Stimulated activated CD4-positive, alpha-beta T cell treated with anti-CD3 and anti-CD28 coated beads, Interleukin-2, amount 100 ng/mL, for 24 hours (primary cell): ENCODE measurements at places on chromosomes 12 and 14.
A peak's percentile ranks its signal among the peaks of the same experiment; 100 is the strongest.

GRCh38 chr12:90355711-90356355 is 599.1 kb downstream of the CCER1 start:
- no peak for DNase-seq

DNA sequence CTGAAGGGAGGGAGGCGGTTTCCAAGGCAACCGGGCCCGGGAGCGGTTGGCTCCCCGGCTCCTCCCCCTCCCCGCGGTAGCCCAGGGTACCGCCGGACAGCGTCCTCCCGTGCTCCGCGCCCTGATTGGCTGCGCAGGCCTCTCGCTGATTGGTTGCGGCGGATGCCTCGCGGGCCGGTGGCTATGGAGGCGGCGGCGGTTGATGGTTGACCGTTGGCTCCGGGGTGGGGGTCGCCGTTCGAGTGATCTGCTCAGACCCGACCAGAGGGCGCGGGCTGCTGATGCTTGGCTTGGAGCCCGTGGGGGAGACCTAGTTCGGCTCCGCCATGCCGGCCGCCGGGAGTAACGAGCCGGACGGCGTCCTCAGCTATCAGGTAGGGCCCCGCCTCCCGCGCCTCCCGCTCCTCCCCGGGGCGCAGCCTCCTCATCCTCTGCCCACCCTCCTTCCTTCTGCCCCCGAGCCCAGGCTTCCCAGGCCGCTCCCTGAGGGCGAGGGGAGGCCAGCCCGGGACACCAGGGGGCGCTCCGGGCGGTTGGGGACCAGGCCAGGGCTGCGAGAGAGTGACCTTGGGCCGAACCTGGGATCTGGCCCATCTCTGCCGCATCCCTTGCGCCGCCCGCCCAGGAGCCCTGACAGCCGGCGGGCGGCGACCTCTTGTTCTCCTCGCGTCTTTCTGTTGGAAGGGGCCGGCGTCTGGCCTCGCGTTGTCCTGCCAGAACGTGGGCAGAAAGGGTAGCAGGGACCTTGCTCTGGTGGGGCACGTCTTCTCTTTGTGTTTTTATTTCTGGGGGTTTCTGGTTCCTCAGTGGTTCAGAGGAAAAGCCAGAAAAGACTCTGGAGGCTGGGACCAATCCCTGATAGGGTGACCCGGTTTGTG is at the start of gene SLC4A8:
TSS of gene SLC4A8 (plus strand) at position 170 of the 878 bp plus-strand sequence. CDS start at position 327, 157 bp downstream.
- DNase-seq = peak; percentile 87

GRCh38 chr14:104118006-104118844 is 20.2 kb upstream of the KIF26A start:
- no peak for DNase-seq

GRCh38 chr12:8913702-8914032 is 642 bp upstream of the PHC1 start:
- DNase-seq = no peak

- DNase-seq = no peak
These were observed 47.7 kb upstream of the MAP3K9 start for GRCh38 chr14:70856851-70857495.
